ENCODE measurements at places on chromosomes 12 and 14.

- no peak for DNase-seq
These were observed 23.5 kb downstream of the SDSL start for GRCh38 chr12:113445544-113446171.

GRCh38 chr12:79927772-79928474, 7.0 kb downstream of the PPP1R12A start:
- DNase-seq: no peak

- no peak for DNase-seq
These were observed 95.4 kb downstream of the ITPR2 start for GRCh38 chr12:26737487-26738030.

DNA sequence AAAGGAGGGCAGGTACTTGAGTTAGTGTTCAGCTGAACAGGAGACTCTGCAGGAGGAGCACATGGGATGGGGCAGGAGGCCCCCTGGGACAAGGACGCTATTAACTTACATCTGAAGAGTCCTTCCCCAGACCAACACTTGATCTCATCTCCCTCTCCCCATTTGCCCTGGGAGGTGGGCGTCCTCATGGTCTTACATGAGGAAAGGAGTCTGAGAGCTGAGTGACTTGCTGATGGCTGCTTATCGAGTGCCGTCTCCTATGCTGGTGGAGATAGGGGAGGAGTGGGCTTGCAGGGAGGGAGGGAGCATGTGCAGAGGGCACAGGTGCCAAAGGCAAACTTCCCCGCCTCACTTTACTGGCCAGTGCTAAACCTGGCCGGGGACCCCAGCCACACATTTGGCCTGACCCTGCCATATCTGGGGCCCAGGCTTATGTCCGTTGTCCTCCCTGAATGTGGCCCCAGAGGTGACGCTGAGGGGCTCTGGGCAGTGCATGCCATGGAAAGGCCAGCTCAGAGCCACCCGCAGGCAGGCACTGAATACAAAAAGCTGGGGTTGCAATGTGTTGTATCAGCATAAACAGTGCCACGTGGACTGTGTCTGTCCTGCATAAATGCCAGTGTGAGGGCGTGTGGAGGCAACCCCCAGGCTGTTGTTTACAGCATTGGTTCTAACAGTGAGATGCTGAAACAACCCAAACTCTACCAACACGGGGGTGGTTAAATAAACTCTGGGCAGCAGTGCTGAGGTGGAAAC, 29.4 kb downstream of the FAIM2 start:
- no peak for DNase-seq

DNA sequence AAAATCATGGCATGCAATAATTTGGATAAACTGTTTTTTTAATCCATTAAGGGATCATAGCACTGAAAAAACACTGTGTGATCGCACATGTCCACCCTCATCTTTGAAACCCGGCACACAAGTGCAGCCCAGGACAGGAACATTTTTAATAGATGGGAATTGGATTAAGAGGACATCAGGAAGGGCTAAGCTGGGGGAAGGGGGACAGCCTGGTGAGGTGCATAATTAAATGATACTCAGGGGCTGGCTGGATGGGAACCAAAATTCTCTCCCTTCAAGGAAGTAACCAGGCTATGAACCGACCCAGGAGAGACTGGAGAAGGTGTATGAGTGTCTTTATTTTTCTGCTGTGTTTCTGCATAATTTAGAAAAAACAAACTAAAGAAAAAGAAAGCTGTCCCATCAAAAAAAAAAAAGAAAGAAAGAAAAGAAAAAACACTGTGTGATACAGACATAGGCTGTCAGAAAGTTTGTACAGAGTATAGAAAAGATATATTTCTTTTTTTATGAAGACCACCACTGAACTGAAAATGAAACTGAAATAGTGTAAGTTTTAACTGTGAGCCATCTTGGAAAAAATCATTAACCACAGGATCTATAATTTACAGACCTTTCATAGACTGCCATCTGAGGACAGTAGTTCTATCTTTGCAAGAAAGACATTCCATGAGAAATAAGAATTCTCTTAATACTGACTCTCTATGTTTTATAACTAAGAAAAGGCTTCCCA, 75.1 kb upstream of the SLC38A4 start:
- peak; percentile 87 for DNase-seq

GRCh38 chr14:89549381-89550125, 132.5 kb upstream of the FOXN3 start:
- no peak for DNase-seq

GRCh38 chr12:105413911-105414487, 83.5 kb downstream of the C12orf75 start:
- DNase-seq: no peak

GRCh38 chr12:53224897-53225634, 6.9 kb downstream of the RARG start:
- DNase-seq: no peak

DNA sequence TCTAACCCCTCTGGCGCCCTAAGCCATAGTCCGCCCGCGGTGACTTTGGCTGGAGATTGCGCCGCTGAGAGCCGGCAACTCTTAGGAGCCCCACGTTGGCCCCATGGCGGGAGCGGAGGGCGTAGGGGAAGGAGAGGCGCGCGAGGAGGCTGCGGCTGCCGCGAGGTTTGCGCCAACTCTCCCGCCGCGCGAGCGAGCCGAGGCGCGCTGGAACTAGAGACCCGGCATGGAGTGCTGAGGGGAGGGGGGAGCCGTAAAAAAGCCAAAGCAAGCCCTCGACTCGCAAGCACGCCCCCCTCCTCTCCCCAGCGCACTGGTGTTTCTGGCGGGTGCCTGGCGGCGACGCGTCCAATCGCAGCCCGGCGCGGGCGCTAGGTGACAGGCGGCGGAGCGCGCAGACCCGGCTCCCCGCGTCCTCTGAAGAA, at the start of gene SYT10:
Gene SYT10 (minus strand): TSS at position 233 of the 425 bp plus-strand sequence. CDS start 297 bp downstream, outside the sequence.
- no peak for DNase-seq

DNA sequence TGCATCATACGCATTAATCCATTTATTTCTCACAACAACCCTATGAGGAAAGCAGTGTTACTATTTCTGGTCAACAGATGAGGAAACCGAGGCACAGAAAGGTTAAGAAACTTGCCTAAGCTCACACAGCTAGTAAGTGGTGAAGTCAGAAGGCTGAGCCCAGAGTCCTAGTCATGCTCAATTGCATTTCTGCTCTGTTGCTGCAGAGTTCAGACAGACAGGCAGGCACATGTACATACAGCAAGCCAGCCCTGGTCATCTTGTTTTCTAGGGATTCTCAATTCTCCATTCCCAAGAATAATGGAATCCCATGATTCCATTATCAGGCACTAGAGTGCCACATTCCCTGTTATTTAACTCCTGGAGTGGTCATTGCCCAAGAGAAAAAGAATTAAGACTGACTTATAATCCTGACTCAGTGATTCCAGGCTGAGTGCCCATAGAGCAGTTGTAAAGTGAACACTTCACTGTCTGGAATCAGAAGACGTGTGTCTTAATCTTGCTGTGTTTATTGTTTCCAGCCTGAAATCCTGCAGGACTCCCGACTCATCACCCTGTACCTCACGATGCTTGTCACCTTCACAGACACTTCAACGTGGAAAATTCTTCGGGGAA, 10.7 kb downstream of the UBE3B start:
- DNase-seq: peak; percentile 68

DNA sequence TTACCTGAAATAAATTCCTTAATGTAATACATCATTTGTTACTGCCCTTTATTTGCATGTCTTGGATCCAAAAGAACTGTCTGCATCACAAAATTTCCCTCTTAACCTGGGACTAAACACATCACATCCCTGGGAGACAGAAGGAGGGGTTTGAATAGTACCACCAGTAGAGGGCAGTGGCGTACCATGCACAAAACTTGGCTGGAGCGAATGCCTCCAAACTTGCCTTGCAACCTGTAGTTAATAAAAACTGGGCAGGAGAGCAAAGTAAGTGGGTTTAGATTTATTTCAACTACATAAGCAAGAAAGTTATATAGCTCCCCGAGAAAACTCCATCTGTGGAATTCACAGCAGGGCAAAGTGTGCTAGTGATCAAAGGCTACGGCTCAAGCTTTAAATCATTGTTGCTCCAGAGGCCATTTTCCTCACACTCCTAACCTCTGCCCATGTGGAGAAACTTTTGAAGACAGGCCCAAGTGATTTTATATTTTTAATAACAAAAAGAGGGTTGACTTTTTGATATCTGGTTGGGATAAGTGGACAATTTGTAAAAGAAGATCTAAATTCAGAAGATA, 1176.7 kb upstream of the SEL1L start:
- no peak for DNase-seq

GRCh38 chr12:106073179-106073578, 65.6 kb downstream of the NUAK1 start:
- DNase-seq: no peak

- peak; percentile 87 for DNase-seq
These were observed 160.6 kb upstream of the SYT1 start for GRCh38 chr12:78703820-78704525.

- no peak for DNase-seq
These were observed 177.9 kb downstream of the APAF1 start for GRCh38 chr12:98823012-98823411.

DNA sequence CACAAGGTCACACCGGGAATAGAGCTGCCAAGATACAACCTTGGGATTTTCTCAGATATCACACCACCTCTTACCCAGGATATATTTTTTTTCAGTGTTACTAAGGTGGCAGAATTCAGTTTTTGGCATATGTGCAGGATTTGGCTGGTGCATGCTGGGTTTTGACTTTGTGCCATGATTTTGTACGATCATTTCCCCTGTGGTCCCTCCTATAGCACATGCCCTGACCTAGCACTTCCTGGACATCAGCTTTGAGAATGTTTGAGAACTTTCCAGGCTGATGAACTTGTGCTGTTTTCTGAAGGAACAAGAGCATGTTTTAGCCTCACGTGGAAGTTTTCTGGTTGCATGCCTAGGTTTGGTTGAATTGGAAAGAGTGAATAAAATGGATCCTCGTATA, 11.0 kb upstream of the TBPL2 start:
- no peak for DNase-seq

GRCh38 chr14:73700325-73700724, 13.9 kb downstream of the PNMA1 start:
- no peak for DNase-seq

- no peak for DNase-seq
These were observed 15.2 kb upstream of the CLIP1 start for GRCh38 chr12:122437656-122438121.

GRCh38 chr12:68483592-68484383, 126.9 kb upstream of the RAP1B start:
- DNase-seq: no peak

GRCh38 chr14:75434138-75434889, 6.5 kb downstream of the JDP2 start:
- no peak for DNase-seq

DNA sequence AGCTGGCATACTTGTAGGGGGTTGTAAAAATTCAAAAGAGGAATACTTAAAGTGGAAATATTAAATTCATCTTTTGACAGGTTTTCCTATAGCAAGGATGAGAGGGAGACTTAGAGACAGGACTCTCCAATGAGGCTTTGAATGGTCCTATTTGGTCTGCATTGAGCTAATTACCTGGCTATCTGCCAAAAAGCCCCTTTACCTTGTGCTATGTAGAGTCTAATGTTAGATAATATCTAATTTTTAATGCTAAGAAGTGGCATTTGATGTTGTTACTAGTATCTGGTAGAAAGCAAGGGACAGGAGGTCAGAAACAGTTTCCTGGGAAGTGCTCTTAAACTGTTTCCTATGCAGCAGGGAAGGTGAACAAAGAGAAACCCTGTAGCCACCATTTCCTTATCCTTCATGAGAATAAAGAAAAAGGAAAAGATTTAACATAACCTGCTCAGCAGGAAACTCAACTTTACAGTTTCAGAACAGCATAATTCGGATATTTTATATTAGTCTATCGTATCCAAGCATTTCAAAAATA, 550.0 kb downstream of the SOX5 start:
- no peak for DNase-seq

DNA sequence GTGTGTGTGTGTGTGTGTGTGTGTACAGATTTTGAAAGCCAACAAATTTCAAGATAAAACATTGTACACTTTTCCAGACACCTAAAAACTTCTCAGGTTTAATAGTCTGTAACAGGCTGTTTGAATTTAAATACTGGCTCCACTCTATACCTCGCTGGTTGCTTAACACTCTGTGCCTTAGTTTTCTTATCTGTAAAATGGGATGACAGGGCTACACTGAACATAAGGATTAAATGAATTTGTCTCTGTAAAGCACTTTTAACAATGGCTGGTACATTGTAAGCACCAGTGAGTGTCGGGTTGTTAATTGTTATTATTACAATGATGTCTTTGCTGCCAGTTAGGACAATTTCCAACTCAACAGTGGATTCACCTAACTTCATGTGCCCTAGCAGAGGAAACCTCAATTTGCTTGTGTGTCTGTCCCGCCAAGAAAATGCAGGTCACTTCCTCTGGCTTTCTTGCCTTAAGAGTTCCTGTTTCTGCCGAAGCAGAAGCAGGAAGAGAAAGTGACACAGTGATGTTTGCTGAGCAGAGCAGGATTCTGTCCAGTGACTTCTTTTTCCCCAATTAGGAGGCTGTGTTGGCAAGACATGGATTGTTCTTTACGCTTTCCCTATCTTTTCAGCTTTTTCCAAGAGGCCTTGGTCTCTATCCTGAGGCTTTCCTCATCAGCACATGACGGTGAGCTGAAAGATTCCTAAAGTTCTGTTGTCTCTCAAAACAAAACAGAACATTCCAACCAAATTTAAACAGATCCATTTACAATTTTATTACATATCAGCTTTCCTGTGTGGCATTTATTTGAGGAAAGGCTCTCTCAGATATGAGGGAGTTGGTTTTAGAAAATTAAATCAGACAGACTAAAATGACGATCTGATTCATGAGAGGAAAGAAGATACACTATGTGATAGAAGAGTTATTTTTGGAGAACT, 154.1 kb upstream of the ATP2B1 start:
- DNase-seq: no peak

GRCh38 chr12:93183940-93184671, 193.6 kb upstream of the NUDT4 start:
- DNase-seq: no peak

DNA sequence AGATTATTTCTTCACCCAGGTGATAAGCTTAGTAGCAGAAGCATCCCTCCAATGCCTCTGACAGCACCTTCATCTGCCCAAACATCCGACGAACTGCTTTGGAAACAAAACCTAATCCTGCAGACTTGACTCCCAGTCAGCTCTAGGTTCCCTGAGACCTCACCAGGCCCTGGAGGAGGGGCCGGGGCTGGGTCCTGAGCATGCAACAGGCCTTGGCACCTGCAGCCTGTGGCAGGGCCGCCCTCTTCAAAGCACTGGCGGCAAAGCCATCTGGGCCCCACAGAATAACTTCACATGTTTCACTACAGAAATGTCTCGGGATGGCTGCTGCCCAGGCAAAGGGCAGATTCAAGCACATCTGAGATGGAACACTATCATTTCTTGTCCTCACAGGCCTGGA, 133.3 kb downstream of the PIWIL1 start:
- no peak for DNase-seq

GRCh38 chr12:52971679-52972329, 22.9 kb downstream of the KRT18 start:
- DNase-seq: no peak

GRCh38 chr14:101217616-101218371, 314.3 kb upstream of the RTL1 start:
- DNase-seq: no peak

GRCh38 chr12:119082496-119082895, 96.2 kb upstream of the HSPB8 start:
- DNase-seq: no peak

GRCh38 chr12:52312086-52312485, 9.1 kb downstream of the KRT83 start:
- no peak for DNase-seq
